ENCODE measurements at places on chromosomes 7 and 10.

- no peak for DNase-seq
Observed at GRCh38 chr7:76071316-76072242, 23.7 kb downstream of the MDH2 start.

DNA sequence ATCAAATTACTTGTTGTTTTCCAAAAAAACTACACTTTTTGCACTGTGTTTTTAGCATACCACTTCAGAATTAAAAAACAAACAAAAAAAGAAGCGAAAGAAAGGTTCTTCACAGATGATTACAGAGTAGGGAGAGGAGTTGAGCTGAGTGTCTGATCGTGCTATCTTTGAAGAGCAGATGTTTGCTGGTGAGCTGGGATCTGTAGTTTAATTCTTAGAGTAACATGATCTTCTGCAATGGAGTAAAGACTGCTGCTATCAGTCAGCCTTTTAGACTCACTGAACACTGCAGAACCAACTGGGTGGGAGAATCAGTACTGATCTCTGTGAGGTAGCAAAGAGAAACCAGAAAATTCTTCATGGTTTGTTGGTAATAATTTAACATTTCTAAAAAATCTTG, 1197.8 kb upstream of the SORCS1 start:
- no peak for DNase-seq

GRCh38 chr10:130737621-130738020, 573.9 kb downstream of the TCERG1L start:
- DNase-seq = no peak

GRCh38 chr10:88205842-88206446, 342.5 kb downstream of the PTEN start:
- no peak for DNase-seq

DNA sequence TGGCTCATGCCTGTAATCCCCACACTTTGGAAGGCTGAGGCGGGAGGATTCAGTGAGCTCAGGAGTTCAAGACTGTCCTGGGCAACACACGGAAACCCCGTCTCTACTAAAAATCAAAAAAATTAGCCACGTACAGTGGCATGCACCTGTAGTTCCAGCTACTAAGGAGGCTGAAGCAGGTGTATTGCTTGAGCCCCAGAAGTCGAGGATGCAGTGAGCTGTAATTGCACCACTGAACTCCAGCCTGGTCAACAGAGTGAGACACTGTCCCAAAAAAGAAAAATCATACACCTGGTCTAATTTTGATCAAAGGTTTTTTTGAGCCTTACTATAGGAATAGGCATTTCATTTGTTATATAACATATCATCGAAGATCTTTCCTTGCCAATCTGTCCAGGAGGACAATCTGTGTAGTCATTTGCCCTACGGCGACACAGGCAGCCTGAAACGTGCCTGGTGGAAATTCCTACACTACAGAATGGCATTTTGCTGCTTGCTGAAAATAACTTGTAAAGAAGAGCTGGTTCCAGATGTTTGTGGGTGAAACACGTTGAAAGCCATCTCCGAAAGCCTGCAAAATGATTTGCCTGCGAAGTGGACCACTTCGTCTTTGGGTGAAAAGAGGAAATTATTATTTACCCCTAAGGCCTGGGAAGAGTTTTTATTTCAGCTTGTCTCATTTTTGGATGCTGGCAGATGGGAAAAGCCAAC, 31.3 kb upstream of the GDI2 start:
- DNase-seq = no peak

- no peak for DNase-seq
Observed at GRCh38 chr10:10977978-10978377, 39.7 kb upstream of the CELF2 start.

GRCh38 chr7:80253653-80254052, 119.0 kb downstream of the GNAI1 start:
- no peak for DNase-seq

- DNase-seq = no peak
Observed at GRCh38 chr7:2527505-2528467, 8.2 kb downstream of the LFNG start.

DNA sequence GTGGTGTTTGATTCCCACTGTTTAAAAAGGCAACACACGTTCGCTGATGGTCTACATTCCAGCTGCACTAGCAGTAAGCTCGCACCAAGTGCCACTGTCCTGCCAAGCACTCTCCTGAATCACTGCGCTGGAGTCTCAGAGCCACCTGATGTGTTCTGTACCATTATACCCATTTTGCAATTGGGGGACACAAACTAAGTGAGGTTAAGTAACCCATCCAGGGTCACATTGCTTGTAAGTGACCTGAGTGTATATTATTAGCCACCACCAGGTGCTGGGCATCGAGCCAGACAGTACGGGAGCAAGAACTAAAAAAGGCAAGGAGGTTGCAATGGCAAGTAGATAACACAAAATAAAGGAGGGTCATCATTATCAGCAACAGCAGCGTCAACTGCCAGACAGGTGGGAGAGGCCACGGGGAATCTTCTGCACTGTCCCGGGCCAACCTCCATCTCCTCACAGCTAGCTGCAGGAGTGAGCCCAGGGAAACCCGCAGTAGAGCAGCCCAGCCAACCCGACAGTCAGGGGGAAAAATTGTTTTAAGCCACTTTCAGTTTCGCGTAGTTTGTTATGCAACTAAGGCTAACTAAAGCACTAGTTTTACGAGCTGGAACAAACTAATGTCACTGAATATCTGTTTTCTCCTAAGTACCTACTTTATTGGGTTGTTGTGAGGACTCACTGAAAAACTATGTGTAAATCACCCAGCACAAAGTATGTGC, 712 bp upstream of the CPVL start:
- no peak for DNase-seq

- no peak for DNase-seq
Observed at GRCh38 chr7:126768836-126769235, 483.9 kb downstream of the GRM8 start.

- no peak for DNase-seq
Observed at GRCh38 chr10:69571618-69572158, 1.5 kb downstream of the NEUROG3 start.

DNA sequence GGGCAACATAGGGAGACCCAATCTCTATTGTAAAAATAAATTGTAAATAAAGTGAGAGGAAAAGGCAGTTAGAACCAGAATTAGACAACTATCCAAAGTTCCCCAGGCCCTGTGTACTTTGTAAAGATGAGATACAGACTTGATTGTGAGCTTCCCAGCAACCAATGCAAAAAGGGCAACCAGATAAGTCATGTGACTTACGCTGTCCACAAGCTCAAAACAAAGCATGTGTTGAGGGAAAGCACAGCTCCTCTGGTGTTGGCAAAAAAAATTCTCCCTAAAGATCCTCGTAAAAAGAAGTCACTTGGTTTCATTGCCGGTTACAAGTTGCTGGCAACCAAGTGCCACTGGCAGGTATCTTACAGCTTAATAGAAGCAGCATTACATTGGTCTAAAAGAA, 154.0 kb downstream of the CUX1 start:
- no peak for DNase-seq

GRCh38 chr7:36441344-36442022, 51.8 kb downstream of the ANLN start:
- no peak for DNase-seq

DNA sequence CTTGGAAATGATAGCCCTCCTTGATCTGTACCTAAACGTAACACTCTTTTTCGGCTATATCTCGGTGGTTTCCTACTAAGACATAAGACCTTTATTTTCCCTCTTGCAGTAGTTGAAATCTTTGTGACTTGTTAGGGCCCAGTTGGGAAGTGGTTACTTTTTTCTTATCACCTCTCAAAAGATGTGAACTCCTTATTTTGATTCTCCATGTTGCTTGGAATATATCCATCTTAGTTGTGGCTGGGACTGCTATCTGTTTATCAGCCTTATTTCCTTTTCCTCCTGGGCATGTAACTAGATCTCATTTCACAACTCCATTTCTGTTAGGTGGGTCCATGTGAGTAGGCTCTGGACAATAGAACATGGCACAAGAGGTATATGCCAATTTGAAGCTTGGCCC, 4.1 kb upstream of the CPED1 start:
- DNase-seq = no peak
